ENCODE measurements at places on chromosomes 16 and 17.

DNA sequence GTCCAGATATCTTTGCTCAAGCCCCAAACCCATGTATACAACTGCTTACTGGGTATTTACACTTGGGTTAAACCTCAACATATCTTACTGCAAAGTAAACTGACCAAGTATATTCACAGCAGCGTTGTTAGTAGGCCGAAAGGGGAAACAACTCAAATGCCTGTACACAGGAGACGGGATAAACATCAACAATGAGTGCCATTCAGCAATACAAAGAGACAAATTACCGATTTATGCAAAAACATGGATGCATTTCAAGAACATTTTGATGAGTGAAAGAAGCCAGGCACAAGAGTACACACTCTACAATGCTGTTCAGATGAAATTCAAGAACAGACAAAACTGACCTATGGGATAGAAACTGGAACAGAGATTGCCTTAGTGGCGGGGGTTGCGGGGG lies 136.3 kb upstream of the CACNG3 start:
- no peak for DNase-seq

- DNase-seq = no peak
Measured at GRCh38 chr16:19524356-19524615, 544 bp downstream of the CCP110 start.

DNA sequence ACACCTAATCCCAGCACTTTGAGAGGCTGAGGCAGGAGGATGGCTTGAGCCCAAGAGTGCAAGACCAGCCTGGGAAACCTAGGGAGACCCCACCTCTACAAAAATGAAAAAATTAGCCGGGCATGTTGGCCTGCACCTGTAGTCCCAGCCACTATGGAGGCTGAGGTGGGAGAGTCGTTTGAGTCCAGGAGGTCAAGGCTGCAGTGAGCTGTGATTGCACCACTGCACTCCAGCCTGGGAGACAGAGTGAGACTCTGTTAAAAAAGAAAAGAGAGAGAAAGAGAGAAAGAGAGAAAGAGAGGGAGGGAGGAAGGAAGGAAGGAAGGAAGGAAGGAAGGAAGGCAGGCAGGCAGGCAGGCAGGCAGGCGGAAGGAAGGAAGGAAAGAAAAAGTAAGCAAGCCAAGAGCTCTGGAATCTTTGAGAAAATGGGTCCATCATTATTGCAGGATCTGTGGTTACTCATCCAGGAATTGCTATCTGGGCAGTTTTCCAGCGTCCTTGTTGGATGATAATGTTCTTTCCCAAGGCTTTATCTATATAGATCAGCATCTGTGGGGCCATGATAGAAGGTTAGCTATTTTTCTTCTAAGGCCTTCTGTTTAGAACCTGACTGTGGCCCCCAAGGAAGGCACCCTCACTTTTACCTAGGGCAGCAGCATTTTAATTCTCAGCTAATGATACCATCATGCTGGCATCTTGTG lies 533.2 kb upstream of the CDH5 start:
- DNase-seq = no peak

GRCh38 chr17:44043272-44043696 lies 23.2 kb downstream of the LSM12 start:
- DNase-seq = no peak

Measured in foreskin melanocyte (primary cell).